Left renal cortex interstitium (tissue), 4 donors: ENCODE measurements at places on chromosomes 13 and 19. TPM values are rescaled to one million over a fixed set of nuclear protein-coding genes. Genes with fewer than 3 reads are reported as not detected.

The ACTMAP gene
- polyA plus RNA-seq, result 21.1 TPM

DNA sequence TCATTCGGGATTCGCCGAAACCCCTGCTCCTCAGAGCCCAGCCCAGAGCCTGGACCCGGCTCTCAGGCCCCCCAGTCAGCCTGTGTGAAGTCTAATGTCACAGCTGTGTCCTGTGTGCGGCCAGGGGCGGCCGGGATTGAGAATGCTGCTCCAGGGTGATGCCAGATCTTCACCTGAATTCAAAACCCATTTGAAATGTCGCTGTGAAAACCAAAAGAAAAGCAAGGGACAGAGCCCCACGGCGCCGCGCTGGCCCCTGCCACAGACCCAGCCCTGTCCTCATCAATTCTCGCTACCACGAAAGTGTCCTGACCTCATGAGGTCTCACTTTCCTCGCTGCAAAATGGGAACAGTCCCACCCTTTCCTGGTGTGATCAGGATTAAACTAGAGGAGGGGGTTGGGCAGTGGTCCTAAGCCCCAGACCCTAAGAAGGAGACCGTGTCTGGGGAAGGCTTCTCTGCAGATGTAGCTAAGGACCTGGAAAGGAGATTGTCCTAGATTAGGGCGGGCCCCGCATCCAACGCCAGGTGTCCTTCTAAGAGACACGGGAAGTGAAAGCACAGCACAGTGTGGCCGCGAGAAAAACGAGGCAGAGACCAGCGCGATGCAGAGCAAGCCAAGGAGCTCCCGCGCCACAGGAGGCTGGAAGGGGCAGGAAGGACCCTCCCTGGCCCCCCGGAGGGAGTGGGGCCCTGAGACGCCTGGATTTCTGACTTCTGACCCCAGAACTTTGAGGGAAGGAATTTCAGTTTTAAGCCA lies 34.0 kb upstream of the SPACA7 start:
- DNase-seq, result no peak

The ELSPBP1 gene
- polyA plus RNA-seq, result 0.72 TPM

- no peak for DNase-seq
These were observed 143.4 kb downstream of the SOX1 start for GRCh38 chr13:112210371-112210770.

DNA sequence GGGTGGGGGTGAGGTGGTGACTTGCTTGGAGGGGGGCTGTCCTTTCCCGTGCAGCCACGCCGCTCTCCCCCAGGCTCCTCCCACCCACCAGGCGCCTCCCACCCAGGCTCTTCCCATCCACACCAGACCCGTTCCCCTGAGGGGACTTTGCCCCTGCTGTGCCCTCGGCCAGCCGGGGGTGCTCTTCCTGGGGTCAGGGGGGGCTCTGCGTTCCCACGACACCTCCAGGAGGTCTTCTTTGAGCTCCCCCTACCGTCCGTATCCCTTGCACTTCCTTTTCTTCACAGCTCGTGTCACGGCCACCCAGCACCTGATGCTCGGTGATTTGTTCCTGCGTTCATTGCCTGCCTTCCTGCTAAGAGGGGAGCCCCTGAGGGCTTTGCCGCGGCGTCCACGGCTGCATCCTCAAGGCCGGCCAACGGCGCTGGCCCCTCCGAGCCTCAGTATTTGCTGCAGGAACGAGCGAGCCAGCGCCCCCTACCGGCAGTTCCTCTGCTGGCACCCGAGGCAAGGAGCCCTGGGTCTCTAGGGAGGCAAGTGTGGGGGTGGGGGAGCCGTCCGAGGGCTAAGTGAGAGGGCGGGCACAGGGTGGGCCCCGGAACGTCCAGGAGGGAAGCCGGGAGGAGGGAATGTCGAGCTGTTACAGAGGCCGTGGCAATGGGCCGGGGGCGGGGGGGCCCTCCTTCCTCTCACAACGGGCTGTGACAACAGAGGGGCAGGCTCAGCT lies 11.8 kb downstream of the LRRC4B start:
- DNase-seq, result no peak

DNA sequence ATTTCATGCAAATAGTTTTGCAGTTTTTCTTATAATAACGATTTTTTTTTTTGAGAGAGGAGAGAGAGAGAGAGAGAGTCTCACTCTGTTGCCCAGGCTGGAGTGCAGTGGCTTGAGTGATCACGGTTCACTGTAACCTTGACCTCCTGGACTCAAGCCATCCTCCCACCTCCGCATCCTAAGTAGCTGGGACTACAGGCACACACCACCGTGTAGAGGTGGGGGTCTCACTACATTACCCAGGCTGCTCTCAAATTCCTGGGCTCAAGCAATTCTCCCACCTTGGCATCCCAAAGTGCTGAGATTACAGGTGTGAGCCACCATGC lies 26.8 kb upstream of the GJB6 start:
- no peak for DNase-seq

The ABHD13 gene
- 16.4 TPM for polyA plus RNA-seq

The ELAVL1 gene
- polyA plus RNA-seq, result 85.8 TPM

- peak; percentile 96 for DNase-seq
These were observed 159.0 kb downstream of the RNF17 start for GRCh38 chr13:24922745-24923591.

The MIA gene
- 0.96 TPM for polyA plus RNA-seq

The IZUMO2 gene
- polyA plus RNA-seq, result 0.16 TPM

DNA sequence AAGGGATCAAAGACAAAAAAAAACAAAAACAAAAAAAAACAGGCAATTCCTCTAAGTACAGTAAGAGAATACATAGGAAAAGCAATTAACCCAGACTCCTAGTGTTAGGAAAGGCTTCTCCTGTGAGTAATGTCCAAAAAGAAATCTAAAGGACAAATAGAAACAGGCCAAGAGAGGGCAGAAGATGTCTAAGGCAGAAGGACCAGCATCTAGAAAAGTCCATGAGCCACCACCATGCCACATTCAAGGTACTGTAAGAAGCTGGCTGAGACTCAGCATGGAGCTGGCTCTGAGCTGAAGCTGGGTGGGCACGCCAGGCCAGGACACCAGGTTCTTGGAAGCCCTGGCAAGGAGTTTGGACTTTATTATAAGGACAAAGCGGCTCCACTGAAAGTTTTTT lies 118.1 kb upstream of the FRY start:
- DNase-seq, result no peak

DNA sequence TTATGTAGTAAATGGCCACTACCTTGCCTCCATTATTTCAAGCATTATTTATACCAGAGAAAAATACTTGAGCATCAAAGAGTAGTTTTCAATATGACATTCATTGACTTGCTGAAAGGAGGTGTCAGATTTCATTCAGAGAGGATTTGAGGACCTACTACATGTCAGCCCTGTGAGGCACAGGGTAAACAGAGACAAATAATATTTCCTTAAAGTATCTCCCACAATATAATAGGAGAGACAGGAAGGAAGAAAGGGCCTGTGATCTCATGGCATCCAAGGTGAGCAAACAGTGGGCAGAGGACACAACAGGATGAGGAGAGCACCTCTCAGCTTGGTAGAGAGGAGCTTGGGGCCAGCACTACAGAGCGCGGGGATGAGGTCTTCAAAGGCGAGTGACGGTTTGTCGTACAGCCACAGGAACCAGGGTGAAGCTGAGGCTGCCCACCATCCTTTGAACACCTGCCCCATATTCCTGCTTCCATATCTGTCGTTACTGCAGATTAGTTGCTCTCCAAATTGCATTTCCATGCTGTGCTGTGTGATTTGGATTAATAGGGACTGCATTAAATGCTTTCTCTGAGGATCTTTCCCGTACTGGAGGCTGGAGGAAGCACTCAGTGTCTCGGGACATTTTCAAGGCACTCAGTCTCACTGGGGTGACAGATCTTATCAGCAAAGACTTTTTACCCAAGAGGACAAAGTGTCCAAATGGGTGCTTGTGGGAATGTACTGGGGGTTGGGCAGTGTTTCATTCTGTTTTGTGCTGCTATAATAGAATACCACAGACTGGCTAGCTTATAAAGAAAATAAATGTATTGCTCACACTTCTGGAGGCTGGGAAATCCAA lies 59.2 kb downstream of the GJA3 start:
- no peak for DNase-seq

The PLEKHA4 gene
- 22.3 TPM for polyA plus RNA-seq

DNA sequence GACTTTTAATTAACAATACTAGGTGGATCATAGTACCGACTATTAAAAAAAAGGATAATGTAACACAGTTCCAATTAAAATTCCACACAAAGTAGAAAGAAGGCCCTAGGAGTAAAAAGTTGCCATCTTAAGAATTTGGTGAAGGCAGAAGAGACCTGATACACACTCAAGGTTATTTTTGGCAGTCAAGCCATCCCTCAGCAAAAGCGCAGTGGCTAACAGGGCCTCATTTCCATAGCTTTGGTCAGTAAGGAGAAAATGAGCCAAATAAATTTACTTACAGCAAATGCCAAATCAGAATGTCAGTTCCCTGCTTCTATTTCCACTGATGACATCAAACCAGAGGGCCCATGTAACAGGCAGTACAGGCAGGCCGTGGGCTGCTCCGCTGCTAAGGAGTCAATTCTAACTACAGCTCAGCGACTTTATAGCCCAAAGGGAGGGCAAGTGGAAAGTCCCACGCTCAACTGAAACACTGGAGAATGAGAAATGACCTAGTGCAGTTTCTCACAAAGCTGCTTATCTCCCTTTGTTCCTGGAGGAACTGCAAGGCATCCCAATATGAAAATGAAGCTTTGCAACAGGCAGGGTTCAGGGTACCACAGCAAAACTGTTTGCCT lies 6.3 kb downstream of the ARGLU1 start:
- DNase-seq, result no peak

The ZNF221 gene
- 9.1 TPM for polyA plus RNA-seq

DNA sequence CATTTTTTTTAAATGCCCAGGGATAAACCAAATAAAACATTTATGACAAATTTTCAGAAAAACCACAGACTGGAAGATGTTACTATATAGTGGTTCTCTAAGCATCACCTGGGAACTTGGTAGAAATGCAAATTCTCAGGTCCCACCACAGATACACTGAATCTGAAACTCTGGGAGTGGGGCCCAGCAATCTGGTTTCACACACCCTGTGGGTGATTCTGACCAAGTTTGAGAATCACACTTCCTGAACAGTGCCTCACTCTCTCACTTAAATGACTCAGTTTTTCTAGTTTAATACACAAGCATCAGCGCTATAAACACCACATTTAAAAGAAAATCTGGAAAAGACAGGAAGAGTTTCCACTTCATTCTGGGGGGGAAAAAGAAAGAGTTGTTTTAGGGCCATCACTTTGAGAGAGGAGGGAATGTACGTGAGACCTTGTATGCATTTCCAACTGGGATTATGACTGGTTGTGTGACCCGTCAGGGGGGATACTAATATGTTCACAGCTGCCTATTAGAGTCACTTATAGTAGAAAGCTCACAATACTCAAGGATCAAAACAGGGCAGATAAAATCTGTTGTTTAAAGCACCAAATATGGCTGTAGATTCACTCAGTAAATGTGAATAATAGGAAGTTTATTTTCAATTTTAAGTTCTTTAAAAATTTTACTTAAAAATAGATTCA lies 567.7 kb downstream of the GPC6 start:
- no peak for DNase-seq

DNA sequence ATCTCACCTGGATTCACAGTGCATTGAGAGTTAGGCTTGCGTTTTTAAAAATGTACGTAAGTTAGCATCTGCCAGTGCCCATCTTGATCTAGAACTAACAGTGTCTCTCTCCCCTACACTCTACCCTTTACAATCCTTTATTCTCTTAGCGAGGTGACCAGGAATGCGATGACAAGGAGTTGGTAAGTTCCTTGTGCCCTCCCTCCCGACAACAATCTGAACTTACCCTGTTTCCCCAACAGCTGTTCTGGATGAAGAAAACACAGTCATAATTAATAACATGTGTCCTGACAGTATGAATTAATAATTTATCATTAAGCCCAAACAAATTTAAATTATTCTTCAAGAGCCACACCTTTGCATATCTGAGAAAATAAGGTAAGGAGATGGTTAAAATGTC lies 6.3 kb downstream of the TSHZ3 start:
- no peak for DNase-seq

The ZNF530 gene
- polyA plus RNA-seq, result 4.4 TPM
